Dermis lymphatic vessel endothelial cell (primary cell): ENCODE measurements at places on chromosomes 1 and 21. TPM values are rescaled to one million over a fixed set of nuclear protein-coding genes. Genes with fewer than 3 reads are reported as not detected.

KRTAP19-2 gene
- not detected in 2 replicates for total RNA-seq

CNTN2 gene
- total RNA-seq, result not detected in 2 replicates

CORT gene
- total RNA-seq, result 0.17 TPM in 1 of 2 replicates, not detected in the other

ATP6V1G3 gene
- 0.22 TPM in 1 of 2 replicates, not detected in the other for total RNA-seq

BMP8A gene
- total RNA-seq, result not detected in 2 replicates

FCRL2 gene
- not detected in 2 replicates for total RNA-seq

RBP7 gene
- 1.6 and 3.3 TPM in 2 replicates for total RNA-seq

ZNF678 gene
- 12.9 and 13.8 TPM in 2 replicates for total RNA-seq

TRAF3IP3 gene
- total RNA-seq, result not detected in 2 replicates

DISC1 gene
- 3.8 and 7.8 TPM in 2 replicates for total RNA-seq

LCE1D gene
- not detected in 2 replicates for total RNA-seq

ACTA1 gene
- not detected in 2 replicates for total RNA-seq

CCDC27 gene
- not detected in 2 replicates for total RNA-seq

MYOM3 gene
- not detected in 2 replicates for total RNA-seq

MACF1 gene
- total RNA-seq, result 501 and 507 TPM in 2 replicates

MR1 gene
- total RNA-seq, result 1.1 and 1.6 TPM in 2 replicates

RNU5D-1 gene
- total RNA-seq, result not detected in 2 replicates

WNT3A gene
- total RNA-seq, result not detected in 2 replicates

MROH9 gene
- not detected in 2 replicates for total RNA-seq

DCDC2B gene
- not detected in 2 replicates for total RNA-seq

LCE6A gene
- total RNA-seq, result not detected in 2 replicates

GORAB gene
- 6.5 and 10.4 TPM in 2 replicates for total RNA-seq

SUSD4 gene
- total RNA-seq, result 0.09 and 0.11 TPM in 2 replicates

PKLR gene
- not detected in 2 replicates for total RNA-seq

ZFP69B gene
- total RNA-seq, result 0.65 and 1.2 TPM in 2 replicates

FOXJ3 gene
- total RNA-seq, result 21.0 and 21.5 TPM in 2 replicates

KLF17 gene
- not detected in 2 replicates for total RNA-seq

SERINC2 gene
- 6.2 and 6.5 TPM in 2 replicates for total RNA-seq

NEGR1 gene
- total RNA-seq, result 0.09 and 0.22 TPM in 2 replicates

ETV3L gene
- not detected in 2 replicates for total RNA-seq

IFI44 gene
- total RNA-seq, result 7.6 and 37.0 TPM in 2 replicates

PPIAL4G gene
- not detected in 2 replicates for total RNA-seq

MSH4 gene
- 0.11 and 0.17 TPM in 2 replicates for total RNA-seq

FCGR3B gene
- total RNA-seq, result not detected in 2 replicates

CFAP141 gene
- not detected in 2 replicates for total RNA-seq

ALX3 gene
- total RNA-seq, result not detected in 2 replicates

TEKT2 gene
- 0.33 and 0.34 TPM in 2 replicates for total RNA-seq

LCE1B gene
- not detected in 2 replicates for total RNA-seq

FCGR1A gene
- not detected in 2 replicates for total RNA-seq

PGBD2 gene
- 7.5 and 10.7 TPM in 2 replicates for total RNA-seq

PIK3C2B gene
- 13.5 and 15.0 TPM in 2 replicates for total RNA-seq

UBQLN4 gene
- total RNA-seq, result 10.5 and 13.6 TPM in 2 replicates
